Fibroblast of pulmonary artery (primary cell): ENCODE measurements at places on chromosomes 5 and 9.
A peak's percentile ranks its signal among the peaks of the same experiment; 100 is the strongest.

DNA sequence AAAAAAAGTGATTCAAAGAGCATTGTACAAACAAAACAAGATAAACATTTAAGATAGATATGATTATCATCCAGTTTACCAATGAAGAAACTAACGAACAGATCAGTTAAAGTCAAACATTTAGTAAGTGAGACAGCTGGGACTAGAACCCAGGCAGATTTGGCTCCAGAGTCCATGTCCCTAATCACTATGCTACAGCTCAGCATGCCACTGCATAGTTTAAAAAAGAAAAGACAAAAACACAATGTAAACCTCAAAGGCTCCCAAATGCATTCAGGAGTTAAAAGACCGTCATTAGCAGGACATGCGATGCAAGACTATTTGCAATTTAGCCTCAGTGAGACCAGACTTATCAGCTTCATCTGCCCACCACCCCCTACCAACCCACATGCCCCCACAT lies 36.8 kb downstream of the DENND1A start:
- no peak for DNase-seq

GRCh38 chr5:1913578-1913977 lies 30.9 kb upstream of the IRX4 start:
- DNase-seq, result no peak

DNA sequence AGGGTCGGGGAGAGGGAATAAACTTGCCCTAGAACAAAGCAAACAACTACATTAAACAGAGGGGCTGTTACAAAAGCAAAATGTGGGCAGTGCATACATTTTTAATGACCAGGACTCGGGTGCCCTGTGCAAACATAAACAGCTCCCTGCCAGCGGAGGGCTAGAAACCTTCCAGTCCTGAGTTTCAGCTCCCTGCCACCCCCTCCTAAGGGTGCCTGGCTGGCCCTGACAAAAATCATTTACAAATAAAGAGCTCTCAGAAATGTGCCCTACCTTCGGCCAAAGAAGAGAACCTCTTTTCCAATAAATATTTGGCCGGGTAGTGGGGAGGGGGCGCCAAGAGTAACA lies 29.5 kb downstream of the FOXD1 start:
- no peak for DNase-seq

DNA sequence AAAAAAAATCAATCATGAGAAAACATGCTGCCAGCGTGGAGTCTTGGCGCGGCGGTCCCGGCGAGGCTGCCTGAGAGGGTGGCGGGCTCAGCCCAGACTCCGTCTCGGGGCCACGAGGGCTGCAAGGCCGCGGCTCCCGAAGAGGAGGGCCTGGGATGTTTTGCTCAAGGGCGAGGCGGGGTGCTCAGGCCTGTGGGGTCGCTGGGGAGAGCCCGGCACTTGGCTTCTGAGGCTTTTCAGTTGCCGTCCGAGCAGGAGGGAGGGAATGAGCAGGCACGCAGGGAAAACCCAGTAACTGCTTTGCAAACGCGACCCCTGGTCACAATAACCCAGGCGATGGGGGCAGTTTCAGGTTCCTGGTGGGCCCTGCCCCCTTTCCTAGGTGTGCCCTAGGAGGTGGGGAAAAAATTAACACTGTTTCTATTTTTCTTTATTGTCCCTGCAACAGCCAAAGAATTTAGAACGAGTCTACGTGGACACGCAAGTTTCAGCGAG lies 3.2 kb upstream of the IRX2 start:
- no peak for DNase-seq

- DNase-seq, result no peak
Observed at GRCh38 chr5:111399113-111399512, 113.2 kb downstream of the STARD4 start.

- DNase-seq, result no peak
Observed at GRCh38 chr9:116987721-116988485, 300.8 kb downstream of the TRIM32 start.

GRCh38 chr5:7606840-7607465 lies 211.0 kb downstream of the ADCY2 start:
- DNase-seq, result no peak

- DNase-seq, result no peak
Observed at GRCh38 chr5:150460781-150461180, 11.2 kb upstream of the RPS14 start.

DNA sequence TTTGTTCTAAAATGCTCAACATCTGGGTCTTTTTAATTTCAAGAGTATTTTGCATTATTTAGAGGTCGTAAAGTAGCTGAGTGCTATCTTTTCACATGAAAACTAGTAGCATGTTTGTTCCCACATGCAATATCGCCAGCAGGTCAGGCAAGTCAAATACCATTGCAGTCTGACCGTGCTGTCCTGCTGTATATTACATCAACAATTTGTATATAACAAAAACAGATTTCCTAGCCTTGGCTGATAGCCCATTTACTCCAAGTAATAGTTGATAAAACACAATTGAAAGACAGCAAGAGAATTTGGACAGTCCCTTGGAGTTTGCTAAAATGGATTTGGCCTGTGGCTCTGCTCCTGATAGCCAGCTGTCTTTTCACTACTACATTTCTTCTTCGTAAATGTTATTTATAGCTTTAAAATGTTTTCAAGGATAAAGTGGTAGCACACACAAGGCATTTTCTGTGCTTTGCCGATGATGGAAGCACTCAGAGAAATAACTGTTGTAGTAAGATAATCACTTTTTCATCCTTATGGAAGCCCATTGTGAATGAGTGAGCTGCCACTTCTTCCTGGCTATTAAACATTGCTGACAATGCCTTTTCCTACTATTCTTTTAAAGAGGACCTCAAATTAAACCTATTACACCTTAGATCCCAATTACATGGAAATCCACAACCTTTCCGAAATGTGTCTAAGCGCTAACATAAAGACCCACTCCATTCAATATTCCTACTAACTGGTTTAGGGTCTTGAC lies 992.1 kb downstream of the MAT2B start:
- DNase-seq, result peak; percentile 13

DNA sequence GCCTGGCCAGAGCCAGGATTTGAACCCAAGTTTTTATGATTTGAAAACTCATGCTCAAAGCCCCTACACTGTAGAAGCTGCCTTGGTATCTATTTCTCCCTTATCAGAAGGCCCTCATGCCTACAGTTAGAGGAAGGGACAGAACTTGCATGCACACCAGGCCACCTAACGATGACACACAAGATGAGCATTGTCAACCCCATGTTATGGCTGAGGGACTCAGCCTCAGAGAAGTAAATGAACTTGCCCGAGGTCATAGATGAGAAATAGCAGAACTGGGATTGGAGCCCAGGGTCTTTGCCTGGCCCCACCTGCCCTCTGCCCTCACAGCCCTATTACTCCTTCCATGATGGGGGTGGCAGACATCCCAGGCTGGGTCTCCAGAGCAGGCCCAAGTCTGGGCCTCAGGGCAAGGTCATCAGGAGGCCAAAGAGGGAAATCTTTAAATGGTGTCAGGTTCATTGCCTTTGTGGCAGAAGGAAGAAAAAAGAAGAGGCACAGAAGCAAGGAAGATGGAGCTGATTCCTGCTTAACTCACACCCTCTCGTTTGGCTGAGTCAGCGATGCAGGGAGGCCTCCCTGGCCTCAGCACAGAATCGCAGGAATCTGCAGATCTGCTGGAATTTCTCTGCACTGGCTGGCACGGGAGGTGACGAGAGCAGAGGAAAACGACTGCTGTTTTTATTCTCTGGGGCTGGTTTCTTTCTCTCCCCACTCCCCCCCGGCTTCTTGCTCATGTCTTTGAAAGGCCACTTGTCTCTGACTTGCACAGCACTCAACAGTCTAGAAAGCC lies 20.6 kb upstream of the CRB2 start:
- peak; percentile 63 for DNase-seq

GRCh38 chr5:14452685-14453454 lies 128.7 kb upstream of the OTULINL start:
- no peak for DNase-seq
